ENCODE measurements at places on chromosomes 12 and 14. TPM values are rescaled to one million over a fixed set of nuclear protein-coding genes. Genes with fewer than 3 reads are reported as not detected.

SERPINA5 gene
- 1.2 TPM for total RNA-seq

MYH6 gene
- not detected for total RNA-seq

KRT75 gene
- total RNA-seq: not detected

RCOR1 gene
- total RNA-seq: 19.7 TPM

RERGL gene
- total RNA-seq: not detected

SERPINA12 gene
- not detected for total RNA-seq

MUCL1 gene
- not detected for total RNA-seq

KRT77 gene
- not detected for total RNA-seq

PPM1H gene
- total RNA-seq: 76.8 TPM
